Hepatocyte (in vitro differentiated cells): ENCODE measurements at places on chromosomes 16 and 17. TPM values are rescaled to one million over a fixed set of nuclear protein-coding genes. Genes with fewer than 3 reads are reported as not detected.

DNA sequence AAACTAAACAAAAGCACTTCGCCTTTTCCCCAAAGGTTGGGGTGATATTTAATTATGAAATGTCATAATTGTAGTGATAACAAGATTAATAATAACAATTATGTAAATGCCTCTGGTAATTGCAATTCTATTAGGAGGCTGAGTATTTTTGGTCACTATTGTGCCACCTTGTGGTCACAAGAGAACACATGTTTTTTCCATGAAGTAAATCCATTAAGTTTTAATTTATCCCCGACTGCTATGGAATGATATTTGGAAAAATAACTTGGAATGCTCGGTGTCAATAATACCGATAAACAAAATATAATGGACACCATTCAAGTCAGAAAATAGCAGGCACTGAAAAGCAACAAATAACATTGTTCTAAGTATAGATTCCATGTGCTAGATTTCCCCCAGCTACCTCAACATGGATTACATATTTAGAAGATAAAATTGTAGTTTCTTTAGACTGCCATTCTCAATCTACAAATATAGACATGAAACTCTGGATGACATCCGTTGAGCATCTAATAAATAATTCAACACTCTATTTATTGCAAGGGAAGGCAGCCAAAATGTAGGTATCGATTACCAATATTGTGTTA, 25.0 kb upstream of the KCNJ2 start:
- no peaks in the 10 kb centered on the region for H3K27me3 ChIP-seq
- H3K27ac ChIP-seq, result no peak overlapping the region
- H3K4me3 ChIP-seq, result no peak overlapping the region
- H3K4me1 ChIP-seq, result no peaks in the 10 kb centered on the region
- H3K36me3 ChIP-seq, result no peaks in the 10 kb centered on the region

- no peaks in the 10 kb centered on the region for H3K36me3 ChIP-seq
- peaks cover 4% of the 10 kb centered on the region for H3K4me1 ChIP-seq
- no peak overlapping the region for H3K4me3 ChIP-seq
- DNase-seq, result no peak
- H3K27ac ChIP-seq, result no peak overlapping the region
Measured at GRCh38 chr17:8879410-8879809, 11.9 kb upstream of the PIK3R6 start.

- H3K27ac ChIP-seq, result no peak overlapping the region
- no peak overlapping the region for H3K4me3 ChIP-seq
- H3K4me1 ChIP-seq, result no peaks in the 10 kb centered on the region
- no peaks in the 10 kb centered on the region for H3K27me3 ChIP-seq
- no peaks in the 10 kb centered on the region for H3K36me3 ChIP-seq
- DNase-seq, result no peak
Measured at GRCh38 chr17:38619451-38619795, 13.7 kb upstream of the SRCIN1 start.

MEIOB gene
- total RNA-seq, result 0.60 TPM in 1 of 2 replicates, not detected in the other

GRCh38 chr17:74444406-74444805, 12.5 kb downstream of the GPRC5C start:
- H3K4me3 ChIP-seq, result no peak overlapping the region
- peaks cover 22% of the 10 kb centered on the region for H3K4me1 ChIP-seq
- H3K27ac ChIP-seq, result peak overlapping the region; percentile 98
- no peaks in the 10 kb centered on the region for H3K36me3 ChIP-seq
